ENCODE measurements at places on chromosomes 5 and 9.

DNA sequence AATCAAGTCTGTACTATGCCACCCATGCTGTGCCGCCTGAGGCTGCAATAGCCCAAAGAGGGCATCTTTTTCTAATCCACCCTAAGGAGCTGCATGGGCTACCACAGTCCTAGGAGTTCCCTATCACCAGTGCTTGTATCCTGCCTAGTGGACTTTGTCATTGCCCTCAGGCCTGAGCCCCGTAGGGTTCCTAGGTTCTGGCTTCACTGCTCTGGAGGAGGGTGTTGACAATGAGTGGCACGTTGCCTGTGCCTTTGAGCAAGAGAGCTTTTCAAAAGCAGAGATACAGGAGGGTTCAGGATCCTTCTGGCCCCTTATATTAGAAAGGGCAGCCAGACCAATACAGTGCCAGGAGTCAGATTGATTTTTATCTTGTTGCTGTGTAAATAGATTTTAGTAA lies 93.0 kb downstream of the PRDM6 start:
- no peak for DNase-seq

DNA sequence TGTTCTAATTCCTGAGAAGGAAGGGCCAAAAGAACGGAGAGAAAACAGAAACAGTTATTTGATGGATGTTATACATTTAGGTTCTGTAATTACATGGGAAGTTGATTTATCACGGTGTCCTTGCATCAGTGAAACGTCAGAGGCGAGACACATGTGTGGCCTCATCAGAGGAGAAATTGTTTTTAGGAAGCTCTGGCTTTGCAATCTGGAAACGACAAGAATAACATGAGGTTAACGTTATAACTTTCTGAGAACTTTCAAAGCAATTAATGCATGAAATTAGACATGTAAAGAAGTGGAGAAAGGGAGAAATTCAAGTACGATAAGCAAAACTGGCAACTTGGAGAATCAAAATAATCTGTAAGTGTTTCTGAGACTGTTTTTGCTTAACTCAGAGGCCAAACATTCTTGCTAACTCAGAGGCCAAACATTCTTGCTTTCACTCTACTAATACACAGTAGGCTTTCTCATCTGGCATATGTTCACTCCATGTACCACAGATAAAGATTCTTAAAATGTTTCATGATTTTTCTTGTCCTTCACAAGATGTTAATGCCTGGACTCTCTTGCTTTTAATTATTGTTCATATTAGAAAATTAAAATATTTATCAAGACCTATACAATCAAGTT lies 933.0 kb downstream of the TLE4 start:
- DNase-seq: no peak

DNA sequence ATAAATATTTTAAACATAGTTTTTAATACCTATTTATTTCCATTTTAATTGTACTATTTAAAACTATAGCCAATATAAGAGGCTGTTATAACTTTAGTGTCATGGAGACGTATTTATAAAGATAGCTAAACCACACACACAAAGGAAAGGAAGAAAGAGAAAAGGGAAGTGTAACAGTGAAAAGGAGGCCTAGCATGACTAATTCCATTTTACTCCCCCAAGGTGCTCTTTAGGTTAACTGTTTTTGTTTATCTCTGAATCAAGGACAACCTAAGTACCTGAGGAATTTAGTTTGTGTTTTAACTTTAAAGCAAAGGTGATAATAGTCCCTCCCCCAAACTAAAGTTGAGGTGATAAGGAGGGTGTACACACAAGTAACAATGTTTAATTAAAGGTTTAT lies 1188.9 kb upstream of the C9orf72 start:
- no peak for DNase-seq

GRCh38 chr9:23073136-23073535 lies 626.5 kb downstream of the DMRTA1 start:
- no peak for DNase-seq

GRCh38 chr9:5825223-5825622 lies 7.7 kb downstream of the ERMP1 start:
- DNase-seq: no peak

DNA sequence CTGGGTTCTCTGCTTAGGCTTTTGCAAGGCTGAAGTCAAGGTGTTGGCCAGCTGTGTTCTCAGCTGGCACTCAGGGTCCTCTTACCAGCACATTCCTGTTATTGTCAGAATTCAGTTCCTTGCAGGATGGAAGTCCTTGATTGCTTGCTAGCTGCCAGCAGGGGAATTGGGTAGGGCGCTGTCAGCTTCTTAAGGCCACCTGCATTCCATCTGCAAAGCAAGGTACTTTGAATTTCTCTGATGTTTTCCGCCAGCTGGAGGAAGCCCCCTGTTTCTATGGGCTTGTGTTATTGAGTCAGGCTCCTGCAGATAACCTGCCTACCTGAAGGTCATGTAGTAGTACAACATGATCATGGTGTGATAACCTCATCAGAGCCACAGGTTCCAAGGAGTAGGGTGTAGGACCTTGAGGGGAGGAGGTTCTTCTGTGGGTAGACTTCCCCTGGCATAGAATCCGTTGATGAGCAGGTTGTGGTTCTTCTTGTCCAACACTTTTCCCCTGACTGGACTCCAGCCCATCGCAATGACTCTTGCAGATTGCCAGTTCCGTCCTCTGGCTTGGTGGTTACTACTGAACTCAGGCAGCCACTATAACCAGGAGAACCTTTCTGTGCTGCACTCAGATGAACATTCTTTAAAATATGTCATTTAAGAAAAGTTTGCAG lies 6.8 kb downstream of the TENT4A start:
- no peak for DNase-seq

DNA sequence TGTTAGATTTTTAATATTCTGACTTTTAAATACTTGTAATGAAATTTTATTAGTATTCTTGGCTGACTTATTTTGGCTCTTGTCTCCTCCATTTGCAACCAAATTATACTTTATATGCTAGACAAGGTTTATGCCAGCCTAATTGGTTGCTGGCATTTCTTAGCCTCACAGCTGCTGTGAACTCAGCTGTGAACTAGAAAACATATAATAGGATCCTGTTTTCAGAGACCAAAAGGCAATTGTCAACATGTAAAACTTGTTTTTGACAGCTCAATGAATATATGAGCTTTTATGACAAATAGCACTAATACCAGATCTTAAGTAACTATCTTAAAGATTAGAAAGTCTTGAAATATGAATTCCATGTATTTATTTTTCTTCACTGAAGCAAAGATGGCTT lies 25.9 kb downstream of the KIF2A start:
- DNase-seq: no peak

GRCh38 chr5:134545070-134545868 lies 19.8 kb downstream of the JADE2 start:
- no peak for DNase-seq

DNA sequence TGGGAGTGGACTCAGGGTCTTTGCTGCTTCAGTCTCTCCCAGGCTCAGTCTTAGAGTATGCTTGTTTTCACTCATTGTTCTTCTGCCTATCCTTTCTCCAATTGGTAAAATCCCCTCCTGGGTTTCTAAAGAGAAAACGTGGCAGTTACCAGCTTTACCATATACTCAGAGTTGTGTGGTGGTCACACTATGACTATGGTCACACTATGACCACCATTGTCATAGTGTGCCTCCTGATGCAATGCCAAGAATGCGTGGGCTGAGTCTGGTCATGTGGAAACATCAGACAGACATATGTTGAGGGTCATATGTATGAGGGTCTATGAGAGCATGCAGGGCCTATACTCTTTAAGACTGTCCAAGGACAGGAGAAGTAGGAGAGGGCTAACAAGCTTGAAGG lies 326.5 kb upstream of the PRR16 start:
- no peak for DNase-seq

- no peak for DNase-seq
Observed at GRCh38 chr5:26893078-26893477, 145.3 kb downstream of the CDH9 start.

- no peak for DNase-seq
Observed at GRCh38 chr5:133459474-133460160, 152.7 kb downstream of the FSTL4 start.

DNA sequence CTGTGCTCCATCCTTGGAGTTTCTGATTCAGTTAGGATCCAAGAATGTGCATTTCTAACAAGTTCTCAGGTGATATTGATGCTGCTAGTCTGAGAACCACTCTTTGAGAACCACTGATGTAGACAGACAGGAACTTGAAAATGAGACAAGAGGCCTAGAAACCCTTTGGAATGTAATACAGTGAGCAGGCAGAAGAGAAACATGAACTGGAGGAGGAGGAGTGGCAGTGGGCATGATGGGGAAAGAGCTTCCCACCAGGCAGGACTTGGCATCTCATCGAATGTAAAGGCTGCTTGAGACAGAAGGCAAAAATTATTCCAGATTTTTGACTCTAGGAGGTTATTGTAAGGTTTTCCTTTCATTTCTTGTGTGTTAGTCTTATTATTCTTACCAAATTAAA lies 295.8 kb upstream of the SGCD start:
- no peak for DNase-seq

GRCh38 chr9:105290418-105290817 lies 46.0 kb downstream of the SLC44A1 start:
- DNase-seq: no peak

- no peak for DNase-seq
Observed at GRCh38 chr9:15965246-15965745, 412.5 kb downstream of the CCDC171 start.

DNA sequence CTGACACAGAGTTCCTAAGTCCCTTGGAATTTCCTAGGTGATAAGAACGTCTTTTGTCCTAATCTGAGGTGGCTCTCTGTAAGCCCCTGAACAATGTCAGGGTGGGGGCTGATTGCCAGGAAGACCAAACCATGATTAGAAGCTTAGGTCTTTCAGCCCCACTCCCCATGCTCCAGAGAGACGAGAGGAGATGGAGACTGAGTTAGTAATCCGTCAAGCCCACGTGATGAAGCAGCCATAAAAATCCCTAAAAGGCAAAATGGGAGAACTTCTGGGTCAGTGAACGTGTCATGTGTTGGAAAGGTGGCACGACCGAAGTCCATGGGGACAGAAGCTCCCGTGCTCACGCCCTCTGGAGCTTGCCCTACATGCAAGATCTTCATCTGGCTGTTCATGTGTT lies 85.6 kb downstream of the RAD23B start:
- no peak for DNase-seq

All from NCI-H526 (cell line).